NCI-H1694 treated with DMSO at 0.1 percent for 48 hours (cell line): ENCODE measurements at places on chromosomes 5 and 9.

GRCh38 chr9:35691334-35691650 lies 1.6 kb upstream of the TPM2 start:
- DNase-seq = no peak

DNA sequence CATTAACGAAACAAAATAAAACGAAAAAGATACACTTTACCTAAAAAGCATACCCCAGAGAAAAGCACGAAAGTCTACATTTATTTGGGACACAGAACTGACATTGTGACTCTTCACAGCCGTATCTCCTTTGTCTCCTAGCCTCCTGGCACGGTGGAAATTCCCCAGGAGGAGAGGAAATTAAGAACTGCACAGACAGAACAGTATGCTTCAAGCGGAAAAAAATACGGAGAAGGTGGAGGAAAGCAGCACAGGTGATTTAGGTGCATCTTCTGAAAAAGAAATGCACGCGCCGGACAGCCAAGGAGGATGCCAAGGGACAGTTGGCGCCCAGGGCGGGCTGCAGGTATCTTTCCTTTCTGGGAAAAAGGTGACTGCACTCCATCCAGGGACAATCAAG lies 32.0 kb downstream of the DDX31 start:
- DNase-seq = peak; percentile 62

GRCh38 chr9:94773655-94774054 lies 47.2 kb downstream of the AOPEP start:
- no peak for DNase-seq

- peak; percentile 65 for DNase-seq
Observed at GRCh38 chr9:105414947-105415661, 32.7 kb upstream of the FSD1L start.

DNA sequence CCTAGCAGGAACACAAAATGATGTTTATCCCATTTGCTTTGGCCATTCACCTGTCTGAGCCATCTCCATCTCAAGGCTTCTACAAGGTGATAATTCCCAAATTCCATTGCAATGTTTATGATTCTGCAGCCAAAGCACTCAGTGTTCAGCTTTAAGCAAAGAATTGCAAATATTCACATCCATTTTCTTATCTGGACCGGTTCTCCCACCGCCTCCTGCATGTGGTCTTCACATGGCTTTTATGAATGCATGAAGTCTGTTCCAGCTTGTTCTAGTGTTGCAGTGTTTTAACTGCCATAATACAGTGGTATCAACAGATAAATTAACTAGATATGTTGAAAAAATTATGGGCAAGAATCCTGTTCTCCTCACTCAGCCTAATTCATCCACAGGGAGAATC lies 443.0 kb upstream of the KLF4 start:
- DNase-seq = no peak

DNA sequence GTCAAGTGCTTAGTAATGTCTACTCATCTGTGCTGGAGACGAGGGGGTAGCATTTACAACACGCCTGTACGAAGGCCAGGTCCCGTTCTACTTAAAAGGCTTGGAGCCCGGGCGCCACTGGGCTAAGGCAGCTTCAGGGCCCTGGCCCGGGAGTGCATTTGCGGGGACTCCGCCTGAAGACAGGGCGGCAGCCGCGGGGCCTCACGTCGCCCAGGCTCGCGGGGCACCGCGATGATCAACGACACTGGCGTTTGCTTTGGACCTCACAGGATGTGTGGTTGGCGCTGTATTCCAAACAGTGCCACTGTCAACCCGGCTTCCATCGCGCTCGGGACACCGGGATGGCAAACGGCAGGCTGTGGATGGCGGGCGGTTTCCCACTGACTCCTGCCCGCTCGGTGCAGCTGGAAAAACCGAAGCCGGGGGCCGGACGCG lies 1.1 kb upstream of the TENT4A start:
- DNase-seq = peak; percentile 49

DNA sequence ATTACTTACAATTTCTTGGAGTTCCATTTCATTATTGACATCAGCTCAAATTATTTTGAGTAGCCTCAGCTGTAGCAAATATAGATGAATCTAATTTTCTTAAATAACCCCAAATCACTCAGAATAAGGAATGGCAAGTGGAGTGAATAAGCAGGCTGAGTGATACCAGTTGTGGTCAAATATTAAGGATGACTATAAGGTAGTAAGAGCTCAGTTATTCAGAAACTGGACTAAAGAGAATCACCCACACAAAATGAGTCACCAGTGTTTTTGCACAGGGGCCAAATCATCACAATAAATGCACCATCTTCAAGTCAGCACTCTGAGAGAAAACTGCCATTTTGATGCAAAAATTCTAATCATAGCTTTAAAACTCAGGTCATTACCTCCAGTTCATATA lies 128.9 kb upstream of the TARS1 start:
- DNase-seq = no peak

GRCh38 chr5:172715421-172715780 lies 55.6 kb downstream of the DUSP1 start:
- no peak for DNase-seq

DNA sequence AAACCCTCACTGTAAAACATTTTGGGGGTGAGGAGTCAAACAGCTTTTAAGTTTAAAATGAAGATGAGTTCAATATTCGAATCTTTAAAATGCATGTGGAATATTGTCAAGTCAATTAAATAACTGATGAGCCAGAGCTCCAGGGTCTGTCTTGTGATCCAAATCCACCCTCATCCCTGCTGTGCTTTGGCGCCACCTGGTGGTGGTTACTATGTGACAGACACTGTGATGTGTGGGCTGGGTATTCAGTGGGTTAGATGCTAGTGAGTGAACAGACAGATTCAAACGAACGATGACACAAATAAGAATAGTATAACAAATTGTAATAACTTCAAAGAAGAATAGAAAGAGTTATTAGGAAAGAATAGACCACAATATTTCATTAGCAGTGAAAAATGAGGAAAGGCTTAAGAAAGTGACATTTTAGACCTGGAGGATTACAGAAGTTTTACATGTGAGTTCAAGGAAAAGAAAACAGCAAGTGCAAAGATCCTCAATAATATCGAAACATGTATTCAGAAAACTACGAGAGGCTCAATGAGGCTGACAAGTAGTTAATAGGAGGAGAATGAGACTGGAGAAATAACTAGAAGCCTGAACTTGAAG lies 51.4 kb upstream of the CHSY3 start:
- peak; percentile 21 for DNase-seq

GRCh38 chr9:22050924-22051323 lies 41.8 kb upstream of the CDKN2B start:
- DNase-seq = no peak

- no peak for DNase-seq
Observed at GRCh38 chr9:26181836-26182235, 503.6 kb upstream of the TUSC1 start.

GRCh38 chr5:140524003-140524402 lies 23.5 kb upstream of the EIF4EBP3 start:
- DNase-seq = no peak

DNA sequence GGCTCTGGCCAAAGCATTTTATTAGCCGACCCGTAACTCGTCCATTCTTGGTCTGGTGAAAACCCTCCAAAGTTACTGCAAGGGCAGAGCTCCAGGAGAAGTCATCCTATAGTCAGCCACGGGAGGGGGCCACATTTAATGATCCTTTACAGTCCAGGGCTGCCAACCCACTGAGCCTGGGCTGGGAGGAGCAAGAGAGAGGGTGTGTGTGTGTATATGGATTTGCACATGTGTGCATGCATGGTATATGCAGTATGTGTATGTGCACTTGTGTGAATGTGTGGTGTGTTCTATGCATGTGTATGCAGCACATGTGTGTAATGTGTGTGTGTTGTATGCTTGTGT lies 4.2 kb upstream of the RASGEF1C start:
- no peak for DNase-seq

- peak; percentile 47 for DNase-seq
Observed at GRCh38 chr5:143889986-143890385, 78.0 kb downstream of the HMHB1 start.

GRCh38 chr9:17005056-17005823 lies 129.6 kb upstream of the CNTLN start:
- no peak for DNase-seq

DNA sequence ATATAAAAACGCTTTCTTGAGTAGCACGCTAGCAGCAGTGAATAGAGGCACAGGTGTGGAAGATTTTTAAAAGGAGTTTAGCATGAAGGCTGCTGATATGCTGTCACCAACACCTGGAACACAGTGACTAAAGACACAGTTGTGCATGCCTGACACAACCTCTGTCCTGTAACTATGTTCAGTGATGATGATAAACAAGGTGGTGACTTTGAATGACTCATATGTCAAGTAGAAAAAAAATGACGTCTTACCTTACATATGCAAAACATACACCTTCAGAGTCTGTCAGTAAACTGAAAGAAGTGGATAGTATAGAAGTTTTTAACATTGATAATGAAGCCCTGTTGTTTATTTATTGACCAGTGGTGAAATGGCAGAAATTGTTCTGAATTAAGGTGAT lies 66.2 kb upstream of the ADCY2 start:
- DNase-seq = no peak

DNA sequence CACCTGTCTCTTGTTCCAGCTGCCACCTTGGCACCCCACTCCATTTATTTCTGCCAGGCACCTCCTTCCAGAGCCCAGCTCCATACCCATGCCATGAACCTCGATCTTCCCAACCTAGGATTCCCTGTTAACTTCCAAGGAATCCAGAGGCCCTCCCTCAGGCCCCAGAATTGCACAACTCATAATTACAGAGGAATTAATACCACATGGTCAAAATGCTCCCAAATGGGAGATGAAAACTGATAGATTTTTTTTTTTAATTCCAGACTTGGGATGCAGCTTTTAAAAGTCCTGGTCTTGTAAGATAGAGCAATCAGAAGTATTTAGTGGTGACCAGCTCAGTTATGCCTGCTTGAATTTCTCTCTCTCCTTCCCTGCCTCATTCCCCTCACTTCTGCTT lies 96.2 kb upstream of the CCDC112 start:
- DNase-seq = no peak

- peak; percentile 39 for DNase-seq
Observed at GRCh38 chr9:135864447-135865049, 42.8 kb downstream of the CAMSAP1 start.

GRCh38 chr5:121870489-121870888 lies 18.8 kb downstream of the FTMT start:
- DNase-seq = no peak

DNA sequence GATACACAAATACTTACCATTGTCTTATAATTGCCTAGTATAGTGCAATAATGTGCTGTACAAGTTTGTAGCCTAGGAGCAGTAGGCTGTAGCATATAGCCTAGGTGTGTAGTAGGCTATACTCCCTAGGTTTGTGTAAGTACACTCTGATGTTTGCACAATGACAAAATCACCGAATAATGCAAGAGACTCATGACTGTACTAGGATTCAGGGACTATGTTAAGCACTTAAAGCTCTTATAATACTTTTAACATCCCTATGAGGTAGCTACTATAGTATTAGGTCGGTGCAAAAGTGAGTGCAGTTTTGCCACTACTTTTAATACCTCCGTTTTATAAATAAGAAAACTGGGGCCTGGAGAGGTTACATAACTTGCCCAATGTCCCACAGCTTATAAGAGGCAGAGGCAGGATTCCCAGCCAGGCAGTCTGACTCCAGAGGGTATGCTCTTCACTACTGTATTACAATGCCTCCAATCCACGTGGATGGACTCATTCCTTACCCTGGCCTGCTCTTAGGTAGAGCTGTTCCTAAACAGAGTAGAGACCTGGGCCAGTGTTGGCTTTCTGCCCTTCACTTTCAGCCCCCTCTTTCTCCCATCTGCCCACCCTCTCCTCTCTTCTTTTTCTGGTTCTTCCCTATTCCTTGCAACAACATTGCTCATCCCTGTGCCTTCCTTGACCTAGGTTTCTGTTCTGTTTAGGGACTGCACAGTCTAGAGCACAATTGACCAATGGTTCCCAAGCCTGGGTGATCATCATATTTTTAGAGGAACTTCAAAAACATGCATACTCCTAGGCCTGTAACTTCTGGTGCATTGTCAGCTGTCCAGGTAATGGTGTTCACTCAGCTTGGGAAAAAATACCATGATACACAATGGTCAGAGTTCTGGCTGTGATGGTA lies 114.0 kb downstream of the CARTPT start:
- DNase-seq = no peak

GRCh38 chr5:163385271-163385670 lies 52.1 kb upstream of the CCNG1 start:
- DNase-seq = no peak

DNA sequence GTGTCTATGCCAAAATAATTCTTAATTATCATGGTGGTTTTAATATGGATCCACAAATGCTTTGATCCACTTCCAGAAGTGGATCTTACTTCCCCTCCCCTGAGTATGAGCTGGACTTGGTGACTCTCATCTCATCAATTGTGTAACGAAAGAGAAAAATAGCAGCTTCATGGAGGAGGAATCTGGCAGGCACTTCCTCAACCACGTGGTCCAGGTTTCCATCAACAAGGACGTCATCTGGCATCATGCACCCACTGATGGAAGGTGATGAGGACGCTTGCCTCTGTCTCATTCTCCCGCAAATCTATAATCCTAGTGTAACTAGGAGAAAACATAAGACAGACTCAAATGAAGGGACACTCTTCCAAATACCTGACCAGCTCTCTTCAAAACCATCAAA lies 54.6 kb upstream of the S1PR3 start:
- DNase-seq = no peak

DNA sequence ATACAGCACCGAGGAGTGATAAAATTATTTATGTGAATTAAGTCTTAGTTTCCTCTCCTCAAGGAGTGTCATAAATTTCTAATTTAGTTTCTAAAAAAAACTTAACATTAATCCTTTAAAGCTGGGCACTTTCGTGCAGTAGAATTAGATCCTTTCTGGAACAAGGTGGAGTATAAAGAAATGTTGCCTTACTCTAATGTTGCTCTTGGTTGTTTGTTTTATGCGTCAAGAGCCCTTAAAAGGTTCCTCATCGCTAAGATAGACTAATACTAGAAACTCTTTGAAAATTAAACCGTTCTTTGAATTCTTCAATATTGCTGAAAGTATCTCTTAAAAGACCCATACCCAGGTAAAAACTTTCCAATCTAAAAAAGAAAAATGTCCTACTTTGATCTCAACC lies 83.6 kb upstream of the PLPP1 start:
- no peak for DNase-seq

DNA sequence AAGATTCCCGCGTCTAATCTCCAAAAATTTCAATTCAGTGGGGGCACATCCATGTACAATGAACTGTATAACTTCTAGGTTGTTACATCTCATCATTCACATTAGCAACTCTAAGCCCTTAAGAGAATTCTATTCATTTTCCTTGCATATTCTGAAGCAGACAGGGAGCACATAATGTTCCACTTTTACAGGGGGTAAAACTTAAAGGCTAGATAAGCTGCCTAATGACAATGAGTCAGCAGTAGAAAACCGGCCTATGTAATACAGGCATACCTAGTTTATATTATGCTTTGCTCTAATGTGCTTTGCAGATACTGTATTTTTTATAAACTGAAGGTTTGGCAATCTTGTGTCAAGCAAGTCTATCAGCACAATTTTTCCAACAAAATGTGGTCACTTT lies 40.4 kb downstream of the PTAR1 start:
- DNase-seq = no peak

- DNase-seq = no peak
Observed at GRCh38 chr5:134568337-134568700, 42.8 kb downstream of the JADE2 start.

- DNase-seq = no peak
Observed at GRCh38 chr5:115431116-115431515, 113.5 kb downstream of the FEM1C start.
